Cerebellar nuclear complex (tissue), 1 donor: ENCODE measurements at places on chromosomes 1 and 21.
A peak's percentile ranks its signal among the peaks of the same experiment; 100 is the strongest.

GRCh38 chr1:94553323-94553730, 11.8 kb upstream of the F3 start:
- no peak for DNase-seq

DNA sequence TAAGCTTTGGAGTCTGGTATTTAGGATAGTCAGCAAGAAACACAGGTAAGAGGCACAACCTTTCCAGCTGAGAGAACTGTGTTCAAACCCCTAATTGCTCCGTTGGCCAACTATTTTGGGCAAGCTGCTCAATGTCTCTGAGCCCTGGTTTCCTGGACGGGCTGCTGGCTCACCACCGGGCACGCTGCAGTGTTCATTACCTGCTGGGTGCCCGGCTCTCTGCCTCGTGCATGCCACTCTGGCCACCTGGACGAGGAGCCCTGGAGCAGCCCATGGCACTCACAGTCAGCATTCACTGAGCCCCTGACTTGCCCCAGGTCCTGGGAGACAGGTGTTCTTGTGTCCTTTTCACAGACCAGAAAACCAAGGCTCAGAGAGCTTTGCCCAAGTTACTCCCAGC, 51.0 kb downstream of the DMRTB1 start:
- no peak for DNase-seq

DNA sequence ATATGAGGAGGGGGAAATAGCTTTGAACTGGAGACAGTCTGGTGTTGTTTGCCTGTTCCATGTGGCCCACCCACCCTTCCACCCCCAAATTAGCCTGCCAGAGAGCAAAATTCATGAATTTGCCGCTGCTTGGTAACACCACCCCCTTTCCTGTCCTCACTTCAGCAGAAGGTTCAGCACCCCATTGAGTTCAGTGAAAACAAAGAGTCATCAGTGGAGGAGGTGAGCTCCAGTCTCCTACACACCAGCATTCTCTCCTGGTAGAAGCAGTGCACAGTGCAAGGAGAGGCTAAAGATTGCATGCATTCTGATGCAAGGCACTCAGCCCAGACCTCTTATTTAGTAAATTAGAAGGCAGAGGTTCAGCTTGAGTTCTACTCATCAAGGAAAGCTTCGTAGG, 99.7 kb upstream of the DYNLT5 start:
- no peak for DNase-seq

DNA sequence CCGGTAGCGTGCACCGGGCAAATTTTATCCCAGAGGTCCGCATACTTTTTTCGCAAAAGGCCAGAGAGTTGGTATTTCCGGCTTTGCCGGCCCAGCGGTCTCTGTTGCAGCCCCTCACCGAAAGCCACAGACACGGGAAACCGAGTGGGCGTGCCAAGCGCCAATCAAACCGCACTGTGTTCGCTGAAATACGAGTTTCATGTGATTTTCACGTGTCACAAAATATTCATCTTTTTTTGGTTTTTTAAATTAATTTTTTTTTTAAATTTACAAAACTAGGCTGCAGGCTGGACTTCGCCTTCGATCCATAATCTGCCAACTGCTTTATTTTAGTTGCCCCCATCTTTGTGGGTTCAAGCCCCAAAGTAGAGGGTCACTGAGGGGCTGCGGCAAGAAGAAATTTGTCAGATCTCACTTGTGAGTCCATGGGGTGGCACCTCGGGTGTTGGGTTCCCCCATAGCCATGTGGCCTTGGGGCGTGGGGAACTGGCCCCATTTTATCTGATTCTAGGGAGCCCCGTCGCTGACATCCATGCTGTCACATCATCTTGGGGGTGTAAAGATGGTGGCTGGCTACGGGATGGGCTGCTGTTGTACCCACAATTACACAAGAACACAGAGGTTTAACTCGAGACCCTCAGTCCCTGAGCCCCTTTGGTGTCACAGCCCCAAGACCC, 20.8 kb downstream of the SLC45A1 start:
- DNase-seq: no peak

GRCh38 chr1:43315963-43316737, 15.4 kb downstream of the TIE1 start:
- DNase-seq: no peak

GRCh38 chr1:58765006-58765405, 18.8 kb downstream of the JUN start:
- DNase-seq: no peak

- no peak for DNase-seq
Observed at GRCh38 chr1:24366707-24367106, 46.9 kb downstream of the STPG1 start.

DNA sequence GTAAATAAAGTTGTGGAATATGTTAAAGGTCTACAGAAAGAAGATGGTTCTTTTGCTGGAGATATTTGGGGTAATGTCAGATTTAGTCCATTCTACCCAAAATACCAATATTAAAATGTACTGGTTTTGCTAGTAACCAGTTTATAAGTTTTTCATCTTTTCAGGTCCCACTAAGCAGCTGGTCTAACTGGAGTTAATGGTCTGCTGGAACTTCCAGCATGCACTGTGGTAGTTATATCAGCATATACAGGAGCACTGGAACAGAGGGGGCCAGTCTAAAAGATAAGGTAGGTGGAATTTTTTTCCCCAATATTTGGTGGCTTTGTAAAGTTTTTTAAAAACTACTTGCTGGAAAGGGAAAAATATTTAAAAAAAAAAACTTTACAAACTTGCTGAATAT, 3.9 kb downstream of the RABGGTB start:
- DNase-seq: no peak

- DNase-seq: peak; percentile 28
Observed at GRCh38 chr21:44911384-44912157, 9.1 kb downstream of the ITGB2 start.

DNA sequence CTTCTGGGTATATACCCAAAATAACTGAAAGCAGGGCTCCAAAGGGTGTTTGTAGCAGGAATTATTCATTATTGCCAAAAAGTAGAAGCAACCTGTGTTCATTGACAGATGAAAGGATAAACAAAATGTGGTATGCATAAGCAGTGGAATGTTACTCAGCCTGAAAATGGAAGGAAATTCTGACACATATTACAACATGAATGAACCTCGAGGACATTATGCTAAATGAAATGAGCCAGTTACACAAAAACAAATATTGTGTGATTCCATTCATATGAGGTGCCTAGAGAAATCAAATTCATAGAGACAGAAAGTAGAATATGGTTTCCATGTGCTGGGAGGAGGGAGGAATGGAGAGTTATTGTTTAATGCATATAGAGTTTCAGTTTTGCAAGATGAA, 86.3 kb upstream of the ARTN start:
- DNase-seq: no peak

- no peak for DNase-seq
Observed at GRCh38 chr1:115301438-115302020, 36.5 kb downstream of the NGF start.

DNA sequence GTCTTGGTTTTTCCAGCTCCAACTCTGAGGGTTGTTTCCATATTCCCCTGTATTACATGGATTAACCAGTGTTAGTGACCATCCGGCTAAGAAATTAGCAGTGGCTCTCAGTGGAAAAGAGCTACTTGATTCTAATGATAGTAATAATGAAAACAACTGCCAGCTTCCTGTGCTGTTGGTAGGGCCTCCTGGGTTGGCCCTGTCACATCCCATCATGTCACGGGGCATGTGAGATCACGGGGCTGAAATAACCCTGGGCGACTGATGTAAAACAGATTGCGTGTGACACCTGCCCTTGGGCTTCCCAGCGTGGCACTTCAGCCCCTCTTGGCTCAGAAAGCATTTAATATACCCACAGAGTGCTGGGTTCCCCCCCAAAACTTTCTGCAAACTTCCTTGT, 149.0 kb downstream of the ROR1 start:
- peak; percentile 71 for DNase-seq

DNA sequence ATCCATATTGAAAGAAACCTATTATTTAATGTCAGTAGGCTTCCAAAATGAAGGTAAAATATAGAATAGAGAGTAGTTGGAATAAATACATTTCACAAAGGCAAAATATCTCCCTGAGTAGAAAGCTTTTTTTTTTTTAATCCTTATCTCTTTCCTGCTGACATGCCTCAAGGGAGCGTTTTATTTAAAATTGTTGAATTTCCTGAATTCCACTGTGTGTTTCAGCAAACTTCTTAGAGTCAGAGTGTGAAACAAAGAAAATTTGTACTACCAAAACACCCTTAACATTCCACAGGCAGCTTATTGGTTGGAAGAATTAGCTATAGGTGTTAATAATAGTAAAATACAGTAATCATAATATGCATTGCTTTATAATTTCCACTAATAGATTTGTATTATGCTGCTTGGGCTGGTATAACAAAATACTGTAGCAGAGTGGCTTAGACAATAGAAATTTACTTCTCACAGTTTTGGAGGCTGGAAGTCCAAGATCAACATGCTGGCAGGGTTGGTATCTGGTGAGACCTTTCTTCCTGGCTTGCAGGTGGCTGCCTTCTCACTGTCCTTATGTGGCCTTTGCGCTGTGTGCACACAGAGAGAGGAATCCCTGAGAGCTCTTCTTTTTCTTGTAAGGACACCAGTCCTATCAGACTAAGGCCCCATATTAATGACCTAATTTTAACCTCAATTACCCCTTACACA, 468.4 kb upstream of the C1orf87 start:
- no peak for DNase-seq

- DNase-seq: no peak
Observed at GRCh38 chr1:226432586-226433340, 24.9 kb upstream of the PARP1 start.

DNA sequence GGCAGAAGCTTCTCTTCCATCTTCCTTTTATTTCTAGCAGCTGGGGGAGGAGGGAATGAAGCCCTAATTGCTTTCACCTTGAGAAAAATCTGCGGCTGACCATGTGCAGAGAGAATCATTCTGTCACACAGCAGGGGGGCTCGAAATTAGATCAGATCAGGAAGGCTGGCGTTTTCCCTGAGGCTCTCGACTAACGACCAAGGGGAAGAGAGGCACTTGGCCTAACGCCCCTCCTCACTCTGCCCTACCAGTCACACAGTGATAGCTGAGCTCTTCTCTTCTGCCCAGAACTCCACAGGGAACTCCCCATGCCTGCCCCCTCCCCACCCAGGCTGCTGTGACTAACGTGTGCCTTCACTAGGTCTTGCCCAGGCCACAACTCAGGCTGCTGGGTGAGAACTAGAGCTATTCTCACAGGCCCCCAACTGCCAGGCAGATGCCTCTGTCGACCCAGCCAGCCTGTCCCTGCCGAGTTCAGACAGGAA, 26.5 kb upstream of the KHDRBS1 start:
- no peak for DNase-seq

DNA sequence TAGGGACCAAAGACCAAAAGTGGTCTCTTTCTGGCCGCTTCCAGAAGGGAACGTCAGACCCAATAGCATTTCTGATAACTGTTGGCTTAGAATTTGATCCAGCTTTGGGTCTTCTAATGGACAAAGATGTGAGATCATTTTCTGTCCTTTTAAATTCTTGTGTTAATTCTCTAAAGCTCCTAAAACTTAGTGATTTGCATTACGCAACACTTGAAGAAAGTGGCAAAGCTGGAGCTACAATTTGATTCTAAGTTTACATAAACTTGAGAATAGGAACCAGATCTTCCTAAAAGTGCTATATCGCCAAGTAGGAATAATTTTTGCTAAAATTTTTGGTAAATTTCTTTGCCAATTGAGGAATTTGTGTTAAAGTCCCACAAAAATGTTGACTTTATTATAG, 21.6 kb upstream of the PLA2G4A start:
- DNase-seq: no peak

DNA sequence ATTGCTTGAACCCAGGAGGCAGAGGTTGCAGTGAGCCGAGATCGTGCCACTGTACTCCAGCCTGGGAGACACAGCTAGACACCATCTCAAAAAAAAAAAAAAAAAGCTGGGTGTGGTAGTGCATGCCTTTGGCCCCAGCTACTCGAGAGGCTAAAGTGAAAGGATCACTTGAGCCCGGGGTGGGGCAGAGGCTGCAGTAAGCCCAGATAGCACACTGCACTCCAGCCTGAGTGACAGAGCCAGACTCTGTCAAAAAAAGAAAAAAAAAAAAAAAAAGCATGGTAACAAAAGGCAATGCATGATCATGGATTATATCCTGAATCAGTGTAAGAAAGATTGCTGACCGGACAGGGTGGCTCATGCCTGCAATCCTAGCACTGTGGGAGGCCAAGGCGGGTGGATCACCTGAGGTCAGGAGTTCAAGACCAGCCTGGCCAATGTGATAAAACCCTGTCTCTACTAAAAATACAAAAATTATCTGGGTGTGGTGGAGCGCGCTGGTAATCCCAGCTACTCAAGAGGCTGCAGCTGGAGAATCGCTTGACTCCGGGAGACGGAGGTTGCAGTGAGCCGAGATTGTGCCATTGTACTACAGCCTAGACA, 76.3 kb downstream of the RUSC1 start:
- DNase-seq: no peak

GRCh38 chr1:32180186-32181060, 948 bp downstream of the TXLNA start:
- no peak for DNase-seq

- no peak for DNase-seq
Observed at GRCh38 chr1:75438355-75438754, 172.6 kb downstream of the SLC44A5 start.

DNA sequence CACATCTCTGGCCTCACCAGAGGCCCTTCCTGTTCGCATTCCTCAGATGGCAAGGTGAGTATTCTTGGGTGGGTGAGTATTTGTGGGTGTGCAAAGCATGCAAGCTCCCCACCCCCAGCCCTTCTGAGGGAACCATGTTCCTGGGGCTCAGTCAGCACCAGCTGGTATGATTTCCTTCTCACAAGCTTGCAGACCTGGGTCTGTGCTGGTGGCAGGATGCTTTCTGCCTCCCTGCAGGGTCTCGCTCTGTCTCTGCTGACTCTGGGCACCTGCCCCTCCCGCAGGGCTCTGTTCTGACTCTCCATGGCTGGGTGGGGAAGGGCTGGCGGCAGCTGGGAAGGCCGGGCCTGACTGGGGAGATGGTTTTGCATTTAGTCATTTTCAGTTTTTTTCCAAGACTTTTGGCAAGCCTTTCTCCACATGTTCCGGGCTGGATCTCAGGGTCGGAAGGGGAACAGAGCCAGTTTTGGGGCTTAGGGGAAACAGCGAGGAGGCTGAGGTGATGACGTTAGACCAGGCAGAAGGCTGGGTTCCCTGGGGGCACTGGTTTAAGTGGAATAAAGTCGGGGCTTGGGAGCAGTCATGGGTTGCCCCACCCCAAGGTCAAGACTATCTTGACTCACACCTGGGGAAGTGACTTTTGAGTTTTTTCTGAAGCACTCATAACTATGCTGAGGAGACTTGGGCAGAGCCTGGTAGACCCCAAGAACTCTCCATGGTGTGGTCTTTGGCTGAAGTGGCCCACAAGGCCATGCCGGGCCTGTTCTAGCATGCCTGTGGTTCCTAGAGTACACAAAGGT, 6.2 kb downstream of the RASSF5 start:
- no peak for DNase-seq

DNA sequence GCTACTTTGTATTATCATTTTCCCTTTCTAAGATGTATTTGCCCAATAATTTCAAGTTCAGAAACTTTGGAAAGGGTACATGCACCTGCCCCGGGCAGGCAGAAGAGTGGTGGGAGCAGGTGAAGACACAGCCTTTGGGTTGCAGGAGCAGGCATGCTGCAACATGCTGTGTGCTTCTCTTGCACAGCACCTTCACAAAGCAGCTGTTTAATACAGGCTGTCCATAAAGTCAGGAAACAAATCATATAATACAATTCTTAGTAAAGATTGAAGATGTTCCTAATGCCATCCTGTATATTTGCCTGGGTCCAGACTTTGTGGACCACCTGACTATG, 182.9 kb downstream of the ZNF281 start:
- DNase-seq: no peak

- no peak for DNase-seq
Observed at GRCh38 chr1:15753776-15754175, 4.8 kb upstream of the FBLIM1 start.
